ENCODE measurements at places on chromosomes 5 and 9.
A peak's percentile ranks its signal among the peaks of the same experiment; 100 is the strongest.

GRCh38 chr9:134781591-134782302 lies 98.9 kb upstream of the FCN2 start:
- no peak for DNase-seq

- DNase-seq = no peak
These were observed 26.6 kb upstream of the ANKDD1B start for GRCh38 chr5:75584641-75585040.

GRCh38 chr9:129176701-129177442 lies 1.2 kb downstream of the IER5L start:
- DNase-seq = no peak

DNA sequence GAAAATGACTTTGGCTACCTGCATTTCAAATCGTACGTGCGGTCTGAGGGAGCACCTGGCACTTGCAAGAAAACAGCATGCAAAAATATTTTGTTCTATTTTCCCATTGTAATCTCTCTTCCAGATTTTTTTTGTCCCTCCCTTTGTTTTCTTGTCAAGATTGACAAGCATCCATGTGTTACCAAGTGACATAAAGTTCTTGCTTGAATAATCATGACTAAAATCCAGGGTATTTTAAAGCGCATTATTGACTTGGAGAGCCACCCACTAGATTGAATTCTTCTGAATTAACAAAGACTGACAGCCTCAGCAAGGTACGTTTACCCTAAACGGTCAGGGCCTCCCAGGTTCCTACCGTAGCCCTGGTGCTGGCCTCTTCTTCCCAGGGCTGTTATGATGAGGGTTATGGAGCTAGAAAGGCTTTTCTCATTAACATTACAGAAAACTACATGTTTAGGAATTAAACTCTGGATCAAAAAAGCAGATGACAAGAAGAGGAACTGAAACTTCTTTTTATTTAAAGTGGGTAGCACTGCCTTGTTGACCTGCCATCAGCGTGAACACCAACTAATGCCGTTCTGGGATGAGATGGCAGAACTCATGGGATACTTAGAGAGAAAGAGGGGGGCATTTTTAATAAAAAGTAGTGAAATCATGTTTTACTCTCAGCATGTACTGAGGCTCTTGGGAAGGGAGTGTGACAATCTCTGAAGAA lies 297.0 kb downstream of the EFNA5 start:
- no peak for DNase-seq

DNA sequence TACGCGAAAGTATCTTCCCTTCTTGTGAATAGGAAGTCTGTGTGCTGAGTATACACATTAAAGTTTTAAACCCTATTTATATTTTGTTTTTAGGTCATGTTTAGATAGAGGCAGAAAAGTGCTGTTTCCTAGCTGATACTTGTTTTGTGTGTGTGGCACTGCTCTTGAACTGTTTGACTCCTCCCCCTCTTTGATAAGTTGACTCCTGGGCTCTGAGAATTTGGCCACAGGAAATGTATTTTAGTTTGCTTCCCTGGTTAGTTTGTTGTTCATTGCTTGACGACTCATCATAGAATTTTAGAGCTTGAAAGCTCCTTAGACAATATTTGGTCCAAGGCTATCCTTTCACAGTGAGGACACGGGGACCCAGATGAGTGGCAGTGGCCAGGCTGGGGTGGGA lies 2.0 kb upstream of the CDC14B start:
- DNase-seq = no peak

DNA sequence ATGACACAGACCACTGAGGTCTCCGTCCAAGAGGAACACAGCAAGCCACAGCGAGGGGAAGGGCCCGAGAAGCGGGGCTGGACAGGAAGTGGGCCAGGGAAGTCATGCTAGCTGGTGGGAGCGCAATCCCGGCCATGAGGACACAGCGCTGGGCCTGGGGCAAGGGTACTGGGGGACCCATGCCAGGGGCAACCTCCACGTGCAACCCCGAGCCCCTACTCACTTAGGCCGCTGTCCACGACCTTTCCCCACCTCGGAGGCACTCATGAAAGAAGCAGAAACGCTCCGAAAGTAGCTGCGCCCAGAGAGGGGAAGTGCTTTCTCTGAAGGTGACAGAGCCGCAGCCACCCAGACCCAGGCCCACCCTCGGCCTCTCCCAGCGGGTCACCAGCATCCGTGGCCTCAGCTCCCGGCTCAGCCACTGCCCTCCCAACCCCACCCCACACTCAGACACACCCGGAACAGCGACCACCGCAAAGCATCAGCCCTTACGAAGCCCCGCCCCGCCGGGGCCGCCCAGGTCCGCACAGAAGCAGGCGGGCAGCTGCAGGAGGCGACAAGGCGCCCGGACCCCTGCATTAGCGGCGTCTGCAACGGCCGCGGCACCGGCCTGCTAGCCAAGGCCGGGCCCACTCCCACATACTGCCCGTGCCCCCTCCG lies 782 bp downstream of the BICD2 start:
- no peak for DNase-seq

GRCh38 chr5:164002628-164003027 lies 497.2 kb downstream of the MAT2B start:
- DNase-seq = peak; percentile 73

DNA sequence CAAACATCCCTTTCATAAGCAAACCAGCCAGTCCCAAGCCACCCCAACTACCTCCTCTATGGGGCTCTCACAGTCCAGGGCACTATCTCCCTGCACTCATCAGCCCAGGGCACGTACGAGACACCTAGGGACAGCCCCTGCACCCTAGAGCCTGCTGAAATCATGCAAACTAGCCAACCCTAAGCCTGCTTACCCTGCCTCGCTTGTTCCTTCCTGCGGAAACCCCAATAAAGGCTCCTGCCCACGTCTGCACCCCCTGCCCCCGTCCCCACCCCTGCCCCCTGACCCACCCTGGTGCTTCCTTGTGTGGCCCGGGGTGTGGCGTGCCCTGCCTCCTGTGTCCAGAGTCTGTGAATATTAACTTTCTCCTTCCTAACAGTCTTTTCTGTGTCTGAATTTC lies 135.9 kb downstream of the GADD45G start:
- no peak for DNase-seq

DNA sequence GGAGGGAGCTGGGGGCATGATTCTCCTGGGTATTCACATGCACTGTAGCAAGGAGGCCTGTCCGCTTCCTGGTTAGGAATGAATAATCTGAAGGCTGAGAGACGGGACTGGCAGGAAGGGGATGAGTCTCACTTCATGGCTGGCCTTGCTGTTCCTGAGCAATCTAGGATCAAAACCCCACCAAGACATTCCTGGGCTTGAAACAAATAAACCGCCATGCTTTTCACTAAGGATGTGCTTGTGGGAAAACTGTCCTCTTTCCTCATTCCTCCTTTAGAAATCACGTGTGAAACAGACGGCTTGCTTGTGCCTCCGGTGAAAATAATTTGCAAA lies 132.8 kb downstream of the MACROH2A1 start:
- no peak for DNase-seq

- DNase-seq = no peak
These were observed 68.4 kb downstream of the SLC25A46 start for GRCh38 chr5:110807169-110807568.

DNA sequence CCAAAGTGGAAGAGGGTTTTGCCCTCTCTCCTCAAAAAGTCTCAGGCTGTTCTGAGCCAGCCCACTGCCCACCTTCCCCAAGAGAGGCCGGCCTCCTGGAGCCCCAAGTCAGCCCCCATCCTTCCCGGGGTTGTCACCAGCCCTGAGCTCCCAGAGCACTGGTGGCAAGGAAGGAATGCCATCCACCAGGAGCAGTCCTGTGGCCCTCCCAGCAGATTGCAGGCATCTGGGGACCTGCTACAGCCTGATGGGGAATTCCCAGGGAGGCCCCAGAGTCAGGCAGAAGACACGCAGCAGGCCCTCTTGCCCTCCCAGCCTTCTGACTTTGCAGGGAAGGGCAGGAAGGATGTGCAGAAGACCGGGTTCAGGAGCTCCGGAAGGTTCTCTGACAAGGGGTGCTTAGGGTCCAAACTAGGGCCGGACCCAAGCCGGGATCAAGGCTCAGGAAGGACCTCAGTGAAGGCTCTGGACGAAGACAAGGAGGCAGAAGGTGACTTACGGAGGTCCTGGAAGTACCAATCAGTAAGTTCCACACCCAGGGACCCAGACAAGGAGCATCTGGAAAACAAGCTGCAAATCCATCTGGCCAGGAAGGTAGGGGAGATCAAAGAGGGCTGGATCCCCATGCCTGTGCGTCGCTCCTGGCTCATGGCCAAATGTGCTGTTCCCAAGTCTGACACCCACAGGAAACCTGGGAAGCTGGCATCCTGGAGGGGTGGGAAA lies 3.7 kb downstream of the SPATA31E1 start:
- DNase-seq = no peak

GRCh38 chr5:172939071-172939470 lies 20.2 kb upstream of the RPL26L1 start:
- DNase-seq = peak; percentile 74

DNA sequence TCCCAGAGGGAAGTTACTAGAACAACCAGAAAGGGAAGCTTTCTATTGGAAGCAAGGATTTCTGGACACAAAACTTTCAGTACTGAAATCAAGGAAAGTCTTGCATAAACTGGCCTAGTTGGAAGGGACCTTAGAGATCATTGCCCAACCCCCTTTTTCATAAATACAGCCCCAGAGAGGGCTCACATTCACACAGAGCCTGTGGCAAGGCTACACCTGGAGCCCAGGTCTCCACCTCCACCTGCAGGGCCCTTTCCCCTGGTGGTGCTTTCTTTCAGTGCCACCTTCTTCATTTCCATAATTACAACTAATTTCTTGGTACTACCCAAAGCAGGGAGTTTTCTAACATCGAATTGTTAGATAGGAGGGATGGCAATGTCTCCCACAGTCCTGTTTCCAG lies 85.7 kb downstream of the ADRB2 start:
- DNase-seq = no peak

DNA sequence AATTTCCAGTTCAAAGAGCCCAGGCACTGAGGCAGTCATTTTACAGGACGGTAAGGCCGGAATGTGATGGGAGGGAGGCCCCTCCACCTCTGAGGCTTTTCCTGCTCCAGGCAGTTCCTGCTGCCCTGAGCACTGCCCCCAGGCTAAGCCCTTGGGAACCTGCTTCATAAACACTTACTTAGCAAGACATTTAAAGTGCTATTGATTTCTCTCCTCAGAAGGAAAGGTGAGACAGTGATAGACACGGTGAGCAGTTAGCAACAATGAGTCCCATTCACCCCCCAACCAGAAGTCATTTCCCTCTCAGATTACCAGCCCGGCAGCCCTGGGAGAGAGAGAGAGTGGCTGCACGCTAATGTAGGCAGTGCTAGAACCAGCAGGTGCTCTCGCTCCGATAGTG lies 462.5 kb downstream of the SPOCK1 start:
- no peak for DNase-seq

GRCh38 chr5:1995491-1995890 lies 112.8 kb upstream of the IRX4 start:
- no peak for DNase-seq

- DNase-seq = peak; percentile 34
These were observed 179.7 kb upstream of the DAB2 start for GRCh38 chr5:39604491-39604890.

DNA sequence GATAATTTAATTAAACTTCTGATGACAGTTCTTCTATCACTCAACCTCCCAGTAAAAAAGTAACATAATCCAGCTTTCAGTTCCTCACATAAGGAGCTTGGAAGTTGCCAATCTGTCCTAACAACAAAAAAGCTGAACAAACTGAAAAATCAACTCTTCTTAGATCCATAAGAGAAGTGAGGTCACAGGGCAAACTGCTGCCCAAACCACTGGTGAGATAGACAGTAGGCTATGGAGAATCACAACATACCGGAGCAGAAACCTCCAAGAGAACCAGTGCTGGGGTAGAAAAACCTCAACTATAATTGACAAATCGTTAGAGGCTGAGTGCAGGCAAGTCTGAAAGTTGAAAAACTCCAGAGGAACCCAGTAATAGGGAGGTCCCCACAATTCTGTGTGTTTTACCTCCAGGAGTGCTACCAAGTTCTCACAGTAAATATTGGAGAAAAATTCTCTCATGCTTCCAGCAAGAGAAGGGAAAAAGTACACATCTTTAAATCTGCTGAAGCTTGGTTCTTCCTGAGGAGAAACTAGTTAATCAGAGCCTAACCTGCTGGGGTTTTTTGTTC lies 300.0 kb downstream of the PDE4D start:
- no peak for DNase-seq

GRCh38 chr9:13070612-13071595 lies 208.6 kb downstream of the MPDZ start:
- DNase-seq = no peak

DNA sequence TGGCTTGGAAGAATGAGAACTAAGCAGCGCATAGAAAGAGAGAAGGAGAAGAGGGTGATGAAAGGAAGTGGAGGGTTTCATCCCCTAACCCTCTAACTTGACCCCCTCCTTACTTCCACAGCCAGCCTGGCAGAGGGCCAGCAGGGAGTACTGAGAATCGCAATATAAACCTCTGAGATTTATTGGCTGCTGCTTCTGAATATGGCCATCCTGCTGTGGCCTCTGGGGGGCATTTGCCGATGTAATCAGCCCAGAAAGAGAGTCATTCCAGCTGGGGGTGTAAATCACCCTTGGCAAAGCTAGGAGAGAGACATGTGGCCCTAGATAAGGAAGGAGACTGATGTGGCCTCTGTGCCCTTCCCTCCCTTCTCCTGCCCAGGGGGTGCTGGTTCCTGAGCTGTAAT lies 960 bp upstream of the GFRA3 start:
- no peak for DNase-seq

- DNase-seq = peak; percentile 7
These were observed 10.4 kb downstream of the ZNF189 start for GRCh38 chr9:101409079-101409477.

GRCh38 chr5:147075187-147075586 lies 159.6 kb upstream of the STK32A start:
- no peak for DNase-seq

GRCh38 chr5:33072296-33072695 lies 361.2 kb downstream of the NPR3 start:
- DNase-seq = no peak

DNA sequence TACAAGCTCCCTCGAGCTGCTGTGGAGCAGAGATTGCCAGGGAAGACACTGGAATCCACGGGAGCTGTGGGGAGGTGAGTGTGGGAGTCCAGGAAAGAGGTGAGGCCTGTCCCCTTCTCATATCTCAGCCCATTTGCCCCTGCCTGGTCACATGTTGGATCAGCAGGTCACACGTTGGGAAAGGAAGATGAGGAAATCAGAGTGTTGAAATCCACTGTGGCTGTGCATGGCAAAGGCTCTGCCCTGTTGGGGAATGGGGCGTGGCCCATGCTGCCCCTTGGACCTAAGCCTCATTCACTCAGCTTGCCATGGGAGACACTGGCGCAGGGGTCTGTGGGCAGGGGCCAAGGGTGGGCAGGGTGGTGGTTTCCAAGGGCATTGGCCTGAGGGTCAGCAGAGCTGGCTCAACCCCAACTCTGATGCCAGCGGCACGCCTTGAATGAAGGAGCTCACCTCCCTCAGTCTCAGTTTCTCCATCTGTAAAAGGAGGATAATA lies 85.4 kb upstream of the CPEB4 start:
- no peak for DNase-seq

DNA sequence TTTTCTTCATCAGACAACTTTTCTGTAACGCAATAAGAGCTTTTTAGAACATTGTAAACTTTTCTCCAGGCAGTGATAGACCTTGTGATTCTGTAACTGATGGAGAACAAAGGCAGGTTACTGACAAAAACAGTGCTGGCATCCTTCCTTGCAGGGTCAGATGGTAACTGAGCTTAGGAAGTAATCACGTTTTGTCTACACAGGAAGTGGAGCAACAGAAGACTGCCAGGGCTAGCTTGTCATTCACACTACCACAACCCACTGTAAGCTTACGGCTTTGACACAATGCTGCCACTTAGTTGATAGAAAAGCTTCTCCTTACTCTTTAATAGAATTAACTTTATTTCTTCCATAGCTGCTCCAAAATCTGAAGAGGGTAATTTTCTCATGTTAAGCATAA lies 46.8 kb downstream of the FBN2 start:
- peak; percentile 5 for DNase-seq

Measured in fibroblast of skin of scalp (primary cell).